CD4-positive, alpha-beta memory T cell (primary cell): ENCODE measurements at places on chromosomes 1 and 21. TPM values are rescaled to one million over a fixed set of nuclear protein-coding genes. Genes with fewer than 3 reads are reported as not detected.

- no peak overlapping the region for H3K27ac ChIP-seq
- no peaks in the 10 kb centered on the region for H3K36me3 ChIP-seq
- DNase-seq: no peak
- H3K4me1 ChIP-seq: no peaks in the 10 kb centered on the region
- no peak overlapping the region for H3K4me3 ChIP-seq
- no peaks in the 10 kb centered on the region for H3K27me3 ChIP-seq
Measured at GRCh38 chr1:181514298-181515290, 31.3 kb downstream of the CACNA1E start.

Gene TNFRSF18
- 8.6 TPM for total RNA-seq

DNA sequence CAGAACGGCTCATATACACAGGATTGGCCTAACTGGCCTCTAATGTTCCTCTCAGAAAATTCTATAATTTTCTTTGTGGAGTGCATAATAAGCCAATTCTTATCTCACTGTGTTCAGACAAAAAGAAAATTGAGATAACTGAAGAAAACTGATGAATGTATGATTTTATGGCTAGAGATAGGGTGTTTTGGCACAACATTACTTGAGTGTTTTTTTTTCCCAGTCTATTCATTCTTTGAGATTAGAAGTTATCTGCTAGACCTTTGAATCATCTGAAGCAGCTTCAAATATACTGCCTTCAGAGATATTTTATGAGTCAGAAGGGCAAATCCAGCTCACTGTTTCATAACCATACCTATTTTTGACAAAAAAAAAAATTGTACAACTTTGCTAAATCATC is 85.6 kb downstream of the VAV3 start:
- no peak overlapping the region for H3K4me3 ChIP-seq
- no peak for DNase-seq
- no peak overlapping the region for H3K27ac ChIP-seq
- H3K27me3 ChIP-seq: no peaks in the 10 kb centered on the region
- H3K36me3 ChIP-seq: no peaks in the 10 kb centered on the region

Gene AGBL4
- total RNA-seq: not detected

GRCh38 chr1:18058981-18059605 is 48.5 kb upstream of the IGSF21 start:
- no peak overlapping the region for H3K4me3 ChIP-seq
- H3K4me1 ChIP-seq: no peaks in the 10 kb centered on the region
- H3K27me3 ChIP-seq: no peaks in the 10 kb centered on the region
- no peaks in the 10 kb centered on the region for H3K36me3 ChIP-seq

DNA sequence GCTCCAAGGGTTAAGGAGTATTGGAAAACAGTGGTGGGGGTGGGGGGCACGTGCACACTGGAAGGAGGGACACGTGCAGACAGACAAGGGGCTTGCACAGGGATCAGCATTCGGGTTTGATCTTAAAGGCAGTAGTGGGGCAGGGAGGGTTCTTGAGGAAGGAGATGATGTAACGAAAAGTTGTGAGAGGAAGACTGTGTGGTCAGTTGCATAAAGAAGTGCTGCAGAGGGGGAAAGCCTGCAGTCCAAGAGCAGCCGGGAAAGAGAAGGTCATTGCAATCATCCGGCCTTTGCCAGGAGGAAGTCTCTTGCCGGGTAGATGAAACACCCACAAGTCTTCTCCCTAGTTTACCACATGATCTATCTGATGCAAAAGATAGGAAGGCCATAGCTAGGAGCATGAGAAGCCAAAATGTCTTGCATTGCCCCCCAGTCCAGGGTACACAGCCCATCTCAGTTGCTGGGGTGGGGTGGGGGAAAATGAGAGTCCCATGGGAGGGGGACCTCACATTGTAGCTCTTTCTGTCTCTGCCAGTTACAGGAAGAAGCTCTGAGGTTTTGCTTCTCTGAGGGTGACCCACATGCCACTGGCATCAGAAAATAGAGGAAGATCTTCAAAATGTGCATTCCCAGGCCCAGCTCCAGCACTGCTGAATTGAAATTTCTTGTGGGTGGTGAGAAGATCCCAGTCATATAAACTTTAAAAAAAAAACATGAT is 202.5 kb upstream of the RAB4A start:
- no peak overlapping the region for H3K4me3 ChIP-seq
- H3K27ac ChIP-seq: no peak overlapping the region
- no peaks in the 10 kb centered on the region for H3K36me3 ChIP-seq

Gene SETDB1
- 71.4 TPM for total RNA-seq

Gene CXADR
- 0.64 TPM for total RNA-seq

Gene CCDC27
- total RNA-seq: not detected

Gene PLPPR4
- not detected for total RNA-seq

DNA sequence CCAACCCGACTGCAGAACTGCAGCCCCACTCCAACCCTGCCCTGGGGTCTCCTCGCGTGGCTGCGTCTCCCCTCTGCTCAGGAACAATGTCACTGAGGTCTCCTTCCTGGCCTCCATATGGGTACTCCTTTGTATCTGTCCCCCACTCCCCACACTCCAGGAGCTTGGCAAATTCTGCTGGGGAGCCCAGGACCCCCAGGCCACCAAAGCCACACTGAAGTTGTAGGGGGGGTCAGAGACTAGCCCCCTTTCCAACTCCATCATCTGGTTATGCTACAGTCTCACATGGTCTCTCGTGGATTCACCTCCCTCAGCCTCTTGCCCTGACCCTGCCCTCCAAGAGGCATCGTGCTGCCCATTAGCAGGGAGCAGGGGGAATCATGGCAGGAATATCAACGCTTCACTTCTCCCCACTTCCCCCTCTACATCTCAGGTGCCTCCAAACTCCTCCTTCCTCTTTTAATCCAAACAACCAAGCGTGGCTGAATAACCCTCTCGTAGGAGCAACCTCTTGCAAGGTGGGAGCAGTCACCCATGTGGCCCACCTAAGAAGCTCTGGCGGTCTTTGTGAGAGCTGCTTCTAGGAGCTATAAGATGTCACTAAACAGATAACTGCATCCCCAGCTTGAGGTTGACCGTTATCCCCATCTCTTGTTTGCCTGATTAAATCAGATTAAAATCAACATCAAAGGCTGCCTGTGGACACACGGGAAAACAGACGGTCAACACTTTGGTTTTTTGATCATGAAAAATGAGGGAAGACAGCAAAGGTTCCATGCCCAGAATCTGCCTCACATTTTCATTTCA is 86.4 kb downstream of the MIS18A start:
- no peaks in the 10 kb centered on the region for H3K27me3 ChIP-seq
- no peak overlapping the region for H3K4me3 ChIP-seq
- H3K4me1 ChIP-seq: no peaks in the 10 kb centered on the region
- no peak for DNase-seq
- H3K27ac ChIP-seq: no peak overlapping the region
- H3K36me3 ChIP-seq: no peaks in the 10 kb centered on the region

GRCh38 chr1:8170059-8170835 is 144.1 kb upstream of the ERRFI1 start:
- H3K4me1 ChIP-seq: peaks cover 41% of the 10 kb centered on the region
- DNase-seq: no peak
- no peaks in the 10 kb centered on the region for H3K27me3 ChIP-seq
